ENCODE measurements at places on chromosomes 11 and 22.

GRCh38 chr22:26743149-26743548 is 85.8 kb downstream of the MIAT start:
- DNase-seq: no peak

DNA sequence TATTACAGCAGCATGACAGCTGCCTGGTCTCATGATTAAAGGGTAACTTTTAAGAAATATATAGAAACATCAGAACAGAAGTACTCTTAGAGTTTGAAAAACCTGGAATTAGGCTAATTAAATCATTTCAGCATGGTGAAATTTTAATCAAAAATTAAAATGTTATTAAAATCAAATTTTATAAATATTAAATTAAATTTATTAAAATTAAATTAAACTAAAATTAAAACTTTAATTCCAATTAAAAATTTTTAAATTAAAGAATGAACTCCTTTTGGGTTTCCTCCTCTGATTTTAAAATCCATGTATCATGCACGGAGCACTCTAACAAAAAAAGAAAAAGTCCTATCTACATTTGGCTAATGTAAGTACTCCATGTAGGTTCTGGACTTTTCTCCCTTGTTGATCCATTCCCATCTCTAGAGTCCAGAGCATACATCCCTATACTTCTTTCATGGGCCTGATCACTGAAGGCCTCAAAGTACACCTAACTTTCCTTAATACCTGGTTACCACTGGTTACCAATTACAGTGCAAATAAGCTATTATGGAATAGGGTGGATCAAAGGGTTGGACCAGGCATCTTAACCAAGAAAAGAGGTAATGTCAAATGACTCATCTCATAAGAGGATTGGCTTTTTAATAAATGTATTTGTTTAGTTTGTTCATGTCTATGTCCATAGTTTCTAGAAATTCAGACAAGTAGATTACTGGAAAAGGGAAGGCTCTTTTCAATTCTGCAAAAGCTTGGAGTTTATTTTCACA is 48.4 kb upstream of the MUC15 start:
- DNase-seq: no peak

DNA sequence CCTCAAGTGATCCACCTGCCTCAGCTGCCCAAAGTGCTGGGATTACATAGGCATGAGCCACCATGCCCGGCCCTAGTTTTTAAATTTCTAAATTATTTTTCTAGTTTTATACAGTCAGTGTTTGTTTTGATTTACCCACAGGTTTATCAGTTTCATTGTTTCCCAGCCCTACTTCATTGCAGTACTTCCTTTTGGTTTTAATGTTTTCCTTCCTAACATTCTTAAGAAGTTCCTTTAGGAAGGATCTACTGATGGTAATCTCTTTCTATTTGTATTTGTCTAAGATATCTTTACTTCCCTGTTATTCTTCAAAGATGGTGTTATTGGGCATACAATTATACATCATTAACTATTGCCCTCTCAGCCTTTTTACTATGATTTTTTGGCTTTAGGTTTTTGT is 4.9 kb upstream of the EXT2 start:
- DNase-seq: no peak

DNA sequence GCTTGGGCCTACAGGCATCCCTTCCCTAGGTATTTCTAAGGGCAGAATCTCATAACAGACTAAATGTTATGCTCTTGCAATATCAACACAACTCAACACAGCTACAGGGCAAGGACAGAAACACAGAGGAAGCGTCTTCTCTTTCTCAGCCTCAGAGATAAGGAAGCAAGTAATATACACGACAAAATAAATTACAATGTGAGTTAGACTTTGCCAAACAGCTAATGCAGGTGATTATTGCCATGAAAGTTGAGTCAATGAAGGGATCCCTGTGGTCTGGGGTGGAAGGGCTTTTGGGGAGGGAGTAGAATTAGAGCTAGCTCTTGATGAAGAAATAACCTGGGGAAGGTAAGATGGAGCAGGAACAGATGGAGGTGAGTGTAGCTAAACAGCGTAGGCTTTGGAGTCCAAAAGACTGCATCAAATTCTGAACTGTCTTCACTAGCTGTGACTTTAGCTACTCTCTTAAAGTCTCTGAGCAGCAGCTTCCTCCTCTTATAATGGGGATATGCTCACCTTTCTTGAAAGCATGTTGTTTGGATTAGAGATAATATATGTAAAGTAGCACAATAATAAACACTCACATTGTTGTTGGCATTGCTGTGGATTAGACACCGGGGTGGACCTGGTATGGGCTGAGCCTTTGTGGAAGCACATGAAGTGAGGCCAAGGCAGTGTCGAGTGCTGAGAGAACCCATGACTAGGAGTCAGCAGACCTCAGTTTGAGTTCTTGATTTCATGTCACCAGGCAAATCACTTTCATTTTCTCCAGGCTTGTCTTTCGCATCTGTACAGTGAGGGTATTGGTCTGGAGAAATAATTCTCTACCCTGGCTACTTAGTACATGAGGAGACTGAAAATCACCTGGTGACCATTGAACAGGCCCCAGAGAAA is 41.0 kb upstream of the AQP11 start:
- no peak for DNase-seq

DNA sequence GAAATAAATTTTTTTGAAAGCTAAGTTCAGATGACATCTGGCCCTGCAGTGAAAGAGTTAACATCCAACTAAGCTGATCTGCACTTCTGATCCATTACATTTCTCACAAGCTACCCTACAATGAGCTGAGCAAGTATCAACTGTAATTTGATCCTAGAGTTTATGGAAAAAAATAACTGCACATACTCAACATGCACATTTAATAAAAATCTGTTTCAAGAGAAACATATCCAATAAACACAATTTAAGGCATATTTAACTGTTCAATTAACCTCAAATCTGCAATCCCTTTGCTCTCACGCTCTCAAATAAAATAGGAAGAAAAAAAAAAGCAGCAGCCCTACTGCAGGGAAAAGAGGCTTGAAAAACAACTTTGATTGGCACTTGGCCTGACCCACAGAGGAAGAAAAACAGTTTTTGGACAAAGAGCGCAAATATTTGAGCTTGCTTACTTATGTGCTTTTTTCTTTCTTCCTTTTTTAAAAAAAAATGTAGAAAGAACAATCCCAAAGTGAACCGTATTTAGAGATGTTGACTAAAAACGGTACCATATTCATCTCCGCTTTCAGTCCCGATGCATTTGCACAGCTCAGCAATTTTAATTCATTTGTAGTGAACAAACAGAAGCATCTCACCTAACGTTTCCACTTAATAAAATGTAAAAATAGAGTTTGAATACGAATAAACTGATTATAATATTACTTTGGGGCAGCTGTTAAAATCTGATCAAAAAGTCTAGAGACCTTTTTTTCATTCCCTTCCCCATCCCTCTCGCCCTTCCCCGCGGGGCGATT is 1.6 kb downstream of the SESN3 start:
- no peak for DNase-seq

GRCh38 chr11:75328426-75329277 is 22.8 kb downstream of the ARRB1 start:
- peak; percentile 67 for DNase-seq

DNA sequence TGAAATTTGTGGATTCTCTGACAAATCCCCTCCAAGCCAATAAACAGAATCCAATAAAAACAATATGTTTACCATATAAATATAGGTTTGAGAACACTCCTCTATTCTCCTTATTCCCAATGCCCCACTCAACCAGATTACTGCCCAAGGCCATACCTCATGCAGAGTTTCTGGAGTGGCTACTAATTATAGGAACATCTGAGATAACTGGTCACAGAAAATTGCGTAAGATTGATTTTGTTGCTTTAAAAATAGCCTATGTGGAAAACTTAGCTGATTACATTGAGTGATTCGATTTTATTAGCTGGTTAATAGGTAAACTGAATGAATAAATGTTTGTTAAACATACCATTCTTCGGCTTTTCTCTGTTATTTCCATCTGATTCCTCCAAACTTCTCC is 48.0 kb downstream of the ME3 start:
- no peak for DNase-seq

GRCh38 chr11:27496461-27496860 is 10.1 kb downstream of the LIN7C start:
- no peak for DNase-seq

DNA sequence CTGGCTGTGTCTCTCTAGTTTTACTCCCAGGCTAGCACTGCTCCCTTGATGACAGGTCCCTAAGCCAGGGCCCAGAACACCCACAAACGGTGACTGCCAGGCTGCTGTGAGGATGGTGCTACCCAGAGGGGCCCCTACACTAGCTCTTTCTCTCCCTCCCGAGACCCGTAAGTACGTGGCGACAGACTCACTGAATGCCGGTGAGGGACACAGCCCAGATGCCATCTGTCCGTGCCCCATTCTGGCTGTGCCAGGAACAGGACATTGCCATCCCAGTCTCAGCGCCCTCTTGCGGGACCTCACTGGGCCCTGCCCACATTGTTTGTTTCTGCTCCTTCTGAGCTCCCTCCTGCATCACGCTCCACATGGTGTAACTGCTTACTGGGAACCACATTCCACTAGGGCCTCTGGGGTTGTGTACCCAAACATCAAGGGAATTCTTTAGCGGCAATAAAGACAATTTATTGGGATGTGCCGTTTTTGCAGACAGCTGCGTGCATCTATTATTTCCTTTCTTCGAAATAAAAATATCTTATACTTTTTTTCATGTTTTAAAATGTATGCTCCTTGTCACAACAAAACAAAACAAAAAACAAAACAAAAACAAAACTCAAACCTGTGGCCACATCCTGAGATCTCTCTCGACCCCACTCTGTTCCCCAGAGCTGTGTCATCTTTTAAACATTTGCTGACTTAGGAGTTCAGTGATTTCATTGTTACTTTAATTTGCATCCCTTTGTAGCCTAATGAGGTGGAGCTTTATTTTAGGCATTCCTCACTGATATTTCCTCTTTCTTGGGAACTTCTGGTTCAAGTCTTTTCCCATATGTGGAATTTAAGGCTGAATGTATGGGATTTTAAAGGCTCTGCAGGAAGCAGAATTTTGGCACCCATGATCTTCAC is 4.4 kb upstream of the TPCN2 start:
- DNase-seq: no peak

DNA sequence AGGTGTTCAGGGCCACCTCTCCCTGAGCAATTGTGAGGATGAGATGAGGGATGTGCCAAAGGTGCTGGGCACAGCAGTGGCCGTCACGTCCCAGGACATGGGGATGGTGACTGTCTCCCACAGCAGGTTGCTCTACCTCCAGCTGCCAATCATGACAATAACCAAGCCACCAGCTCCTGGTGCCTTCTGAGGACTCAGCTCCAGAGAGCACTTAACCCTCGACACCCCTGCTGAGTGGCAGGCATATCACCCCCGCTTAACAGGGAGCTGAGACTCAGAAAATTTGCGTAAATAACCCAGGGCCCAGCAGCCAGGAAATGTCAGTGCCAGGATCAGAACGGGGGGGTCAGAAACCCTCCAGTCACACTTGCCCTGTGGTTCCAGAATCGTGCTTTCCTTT is 8.4 kb upstream of the PNPLA5 start:
- DNase-seq: no peak

DNA sequence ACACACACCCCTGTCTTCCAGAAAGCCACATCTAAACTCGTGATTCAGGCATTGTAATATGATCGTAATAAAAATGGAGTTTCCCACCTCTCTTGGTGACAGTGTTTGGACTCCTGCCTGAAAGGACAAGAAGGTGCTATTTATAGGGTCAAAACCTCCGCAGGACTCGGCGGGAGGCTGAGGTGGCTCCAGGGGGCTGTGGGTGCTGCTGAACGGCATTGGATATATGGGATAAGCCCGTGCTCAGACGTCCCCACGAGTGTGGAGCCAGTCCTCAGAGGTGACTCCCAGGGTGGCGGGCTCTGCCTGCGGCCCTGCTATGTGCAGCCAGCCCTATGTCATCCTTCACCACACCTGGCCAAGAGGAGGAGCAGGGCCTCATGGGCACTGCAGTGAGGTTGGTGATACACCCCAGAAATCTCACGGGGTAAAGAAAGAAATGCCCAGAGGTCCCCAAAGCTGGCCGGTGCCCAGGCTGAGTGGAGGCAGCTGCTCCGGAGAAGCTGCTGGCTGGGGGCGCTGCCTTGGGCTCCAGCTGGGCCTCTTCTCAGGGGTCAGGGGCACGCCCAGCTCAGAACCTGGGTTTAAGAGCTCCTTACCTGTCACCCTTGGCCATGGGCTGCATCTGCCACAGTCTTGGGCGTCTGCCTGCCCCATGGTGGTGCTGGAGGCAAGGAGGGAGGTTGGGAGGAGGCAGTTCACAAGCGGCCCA is 5.1 kb upstream of the OSBPL5 start:
- DNase-seq: no peak

DNA sequence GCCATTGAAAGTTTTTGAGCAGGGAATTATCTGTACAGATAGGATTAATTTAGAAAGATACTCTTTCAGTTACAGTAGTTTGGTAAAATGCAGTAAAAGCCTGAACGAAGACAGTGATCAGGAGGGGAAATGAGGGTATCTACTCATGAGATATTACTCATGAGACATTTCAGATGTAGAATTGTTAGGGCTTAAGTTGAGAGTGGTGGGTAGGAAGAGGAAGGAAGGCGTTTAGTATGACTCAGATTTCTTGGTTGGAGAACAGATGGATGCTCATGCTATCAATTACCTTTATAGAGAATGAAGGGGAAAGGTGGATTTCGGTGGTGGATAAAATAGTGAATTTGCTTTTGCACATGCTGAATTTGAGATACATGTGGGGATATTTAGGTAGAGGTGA is 15.8 kb downstream of the CCDC81 start:
- no peak for DNase-seq

- DNase-seq: no peak
Observed at GRCh38 chr11:116840224-116840745, 2.9 kb upstream of the APOA1 start.

DNA sequence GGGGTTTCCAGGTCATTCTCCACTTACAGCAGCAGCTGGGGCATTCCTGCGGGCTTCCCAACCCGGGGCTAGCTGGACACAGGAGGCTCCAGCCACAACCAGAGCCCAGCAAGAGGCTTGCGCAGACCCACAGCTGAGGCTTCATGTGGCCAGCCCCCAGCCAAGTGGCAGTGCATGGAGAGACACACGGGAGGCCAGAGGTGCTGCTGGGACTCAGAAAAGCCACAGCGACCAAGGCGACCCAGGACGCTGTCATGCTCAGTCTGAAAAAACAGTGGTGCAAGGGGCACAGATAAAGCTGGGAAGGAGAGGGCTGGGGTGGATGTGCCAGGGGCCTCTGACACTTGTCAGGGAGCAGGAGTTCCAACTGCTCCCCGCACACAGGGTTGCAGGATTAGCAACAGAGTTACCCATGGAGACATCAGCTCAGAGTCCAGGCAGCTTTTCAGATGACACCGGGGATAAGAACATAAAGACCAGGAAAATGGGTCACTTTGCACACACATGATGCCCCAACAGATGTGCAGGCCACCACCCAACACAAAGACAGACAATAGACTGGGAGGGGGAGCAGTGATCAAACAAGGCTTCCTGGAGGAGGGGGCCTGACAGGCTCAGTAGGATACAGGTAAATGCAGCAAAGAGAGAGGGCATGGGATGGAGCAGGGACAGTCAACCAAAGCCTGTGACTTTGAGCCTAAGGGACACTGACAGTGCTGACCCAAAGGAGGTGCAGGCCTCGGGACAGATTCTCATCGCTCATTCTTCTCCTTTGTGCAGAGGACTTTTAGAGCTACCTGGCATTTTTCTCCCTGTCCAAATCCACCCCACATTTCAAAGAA is 6.9 kb upstream of the NEAT1 start:
- no peak for DNase-seq

GRCh38 chr11:123525097-123525496 is 95.0 kb downstream of the GRAMD1B start:
- no peak for DNase-seq

Data from CD8-positive, alpha-beta T cell (primary cell).